ENCODE measurements at places on chromosomes 13 and 19. TPM values are rescaled to one million over a fixed set of nuclear protein-coding genes. Genes with fewer than 3 reads are reported as not detected.
A peak's percentile ranks its signal among the peaks of the same experiment; 100 is the strongest.

- no peak overlapping the region for H3K27ac ChIP-seq
- H3K4me3 ChIP-seq = no peak overlapping the region
- no peak for DNase-seq
- peaks cover 3% of the 10 kb centered on the region for H3K36me3 ChIP-seq
Observed at GRCh38 chr19:18489627-18490184, 32.2 kb downstream of the ELL start.

DNA sequence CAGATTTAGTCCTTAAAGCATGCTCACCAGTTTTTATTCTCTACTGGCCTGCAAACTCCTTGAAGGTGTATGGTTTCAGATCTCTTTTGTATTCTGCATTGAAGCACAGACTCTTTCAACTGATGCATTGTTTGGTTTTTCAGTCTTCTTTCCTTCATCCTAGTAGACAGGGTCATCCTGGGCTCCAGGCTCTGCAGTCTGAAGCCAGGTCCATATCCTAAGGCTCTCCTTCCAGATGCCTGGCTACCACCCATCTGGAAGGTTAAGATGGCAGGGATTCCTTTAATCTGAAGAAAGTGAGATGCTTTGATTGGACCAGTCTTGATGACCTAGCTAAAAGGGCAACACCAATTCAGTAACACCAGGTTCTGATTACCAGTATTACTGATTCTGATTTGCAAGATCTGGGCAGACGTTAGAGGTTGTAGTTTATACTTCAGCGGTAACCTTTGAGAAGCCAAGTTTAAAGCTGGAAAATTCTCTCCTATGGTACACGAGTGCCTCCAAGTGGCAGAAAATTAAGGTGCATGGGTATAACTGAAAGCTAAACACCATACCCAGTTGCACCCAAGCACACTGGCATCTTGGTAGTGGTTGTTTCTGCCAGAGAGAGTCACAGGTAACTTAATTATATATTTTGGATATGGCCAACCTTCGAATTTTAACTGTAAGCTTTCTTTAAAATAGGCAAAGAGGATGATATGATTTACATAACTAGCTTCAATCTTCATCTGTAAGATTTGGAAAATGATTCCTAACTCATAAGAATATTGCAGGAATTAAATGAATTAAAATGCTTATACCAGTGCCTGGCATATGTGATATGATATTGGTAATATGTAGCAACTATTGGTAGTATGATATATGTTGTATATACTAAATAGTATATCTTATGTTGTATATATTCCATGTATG lies 1651.9 kb upstream of the MIR17HG start:
- 0 out of 3 replicates have a peak, but pooled peaks cover 1% of the 10 kb centered on the region for H3K36me3 ChIP-seq
- peak; percentile 46 for DNase-seq
- no peak overlapping the region for H3K4me3 ChIP-seq

- peaks cover 6% of the 10 kb centered on the region for H3K4me1 ChIP-seq
- H3K27ac ChIP-seq = no peak overlapping the region
- H3K36me3 ChIP-seq = peaks cover 20% of the 10 kb centered on the region
- no peak overlapping the region for H3K4me3 ChIP-seq
- no peak for DNase-seq
Observed at GRCh38 chr19:40629346-40629745, 28.2 kb downstream of the LTBP4 start.

DNA sequence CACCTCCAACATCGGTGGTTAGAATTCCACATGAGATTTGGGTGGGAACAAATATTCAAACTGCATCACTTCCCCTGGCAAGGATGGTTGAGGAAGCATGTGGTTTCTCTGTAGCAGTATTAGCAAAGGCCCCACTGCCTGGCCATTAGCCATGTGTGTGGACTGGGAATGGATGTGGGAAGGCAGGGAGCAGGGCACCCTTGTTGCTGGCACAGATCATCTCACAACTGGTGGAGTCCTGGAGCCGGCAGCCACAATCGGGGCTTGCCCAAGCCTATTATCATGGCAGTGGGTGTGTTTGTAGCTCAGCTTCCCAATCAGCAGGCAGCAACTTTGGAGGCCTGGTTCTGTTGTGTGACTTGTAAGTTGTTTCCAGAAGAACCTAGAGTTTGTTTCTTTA lies 391.9 kb downstream of the DLEU7 start:
- no peak overlapping the region for H3K27ac ChIP-seq
- H3K4me1 ChIP-seq = peaks cover 9% of the 10 kb centered on the region
- no peak overlapping the region for H3K4me3 ChIP-seq

- H3K4me3 ChIP-seq = peak overlapping the region; percentile 81
- peak overlapping the region; percentile 84 for H3K27ac ChIP-seq
- peak; percentile 88 for DNase-seq
- H3K4me1 ChIP-seq = peaks cover 7% of the 10 kb centered on the region
- no peaks in the 10 kb centered on the region for H3K27me3 ChIP-seq
- H3K36me3 ChIP-seq = no peaks in the 10 kb centered on the region
Observed at GRCh38 chr19:13163609-13164342, 13.6 kb downstream of the IER2 start.

DNA sequence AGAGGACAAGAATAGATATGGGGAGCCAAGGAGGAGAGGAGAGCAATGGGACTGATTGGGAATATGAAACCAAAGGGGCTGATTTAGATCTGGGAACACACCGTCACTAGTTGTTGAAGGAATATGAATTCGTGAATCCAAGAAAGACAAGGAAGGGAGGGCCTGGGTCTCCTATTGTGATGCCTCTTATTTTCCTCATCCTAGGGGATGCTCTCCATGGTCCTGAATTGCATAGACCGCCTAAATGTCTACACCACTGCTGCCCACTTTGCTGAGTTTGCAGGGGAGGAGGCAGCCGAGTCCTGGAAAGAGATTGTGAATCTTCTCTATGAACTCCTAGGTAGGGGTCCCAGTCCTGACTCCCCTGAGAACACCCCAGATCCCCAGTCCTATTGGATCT lies 21.5 kb downstream of the RYR1 start:
- H3K36me3 ChIP-seq = peaks cover 65% of the 10 kb centered on the region
- no peaks in the 10 kb centered on the region for H3K4me1 ChIP-seq
- H3K27ac ChIP-seq = no peak overlapping the region
- no peak for DNase-seq
- H3K4me3 ChIP-seq = no peak overlapping the region

- H3K4me3 ChIP-seq = peak within 1 kb of the TSS; percentile 97
- DNase-seq = peak; percentile 96
- H3K36me3 ChIP-seq = peaks cover 29% of the 10 kb centered on the region
Observed at GRCh38 chr19:57830071-57830602, at the start of gene ZNF587B. Gene ZNF587B, plus strand, starts transcription at chr19:57830299. Its CDS starts 230 bp downstream, at chr19:57830529.

GRCh38 chr19:13181747-13182388 lies 31.7 kb downstream of the IER2 start:
- H3K4me1 ChIP-seq = no peaks in the 10 kb centered on the region
- H3K27me3 ChIP-seq = no peaks in the 10 kb centered on the region
- H3K36me3 ChIP-seq = no peaks in the 10 kb centered on the region
- no peak overlapping the region for H3K27ac ChIP-seq
- DNase-seq = no peak

GRCh38 chr13:90979059-90979458 lies 368.4 kb upstream of the MIR17HG start:
- H3K27ac ChIP-seq = no peak overlapping the region
- H3K27me3 ChIP-seq = no peaks in the 10 kb centered on the region
- H3K4me1 ChIP-seq = peaks cover 2% of the 10 kb centered on the region
- no peak for DNase-seq

DNA sequence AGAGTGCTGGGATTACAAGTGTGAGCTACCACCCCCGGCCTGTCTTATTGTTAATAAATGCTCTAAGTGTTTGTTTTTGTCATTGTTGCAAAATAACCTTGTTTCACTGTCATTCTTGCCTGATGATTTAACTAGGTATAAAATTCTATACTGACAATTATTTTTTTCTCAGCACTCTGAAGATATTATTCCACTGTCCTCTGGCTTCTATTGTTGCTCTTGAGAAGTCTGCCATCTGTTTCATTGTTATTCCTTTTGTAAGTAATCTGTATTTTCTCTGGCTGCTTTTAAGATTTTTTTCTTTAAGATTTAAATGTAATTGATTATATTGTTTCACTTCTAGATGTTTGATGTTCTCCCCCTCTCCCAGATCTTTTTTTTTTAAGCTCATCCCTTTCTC lies 17.6 kb downstream of the ZNF420 start:
- H3K4me3 ChIP-seq = no peak overlapping the region
- no peak overlapping the region for H3K27ac ChIP-seq
- no peaks in the 10 kb centered on the region for H3K4me1 ChIP-seq

DNA sequence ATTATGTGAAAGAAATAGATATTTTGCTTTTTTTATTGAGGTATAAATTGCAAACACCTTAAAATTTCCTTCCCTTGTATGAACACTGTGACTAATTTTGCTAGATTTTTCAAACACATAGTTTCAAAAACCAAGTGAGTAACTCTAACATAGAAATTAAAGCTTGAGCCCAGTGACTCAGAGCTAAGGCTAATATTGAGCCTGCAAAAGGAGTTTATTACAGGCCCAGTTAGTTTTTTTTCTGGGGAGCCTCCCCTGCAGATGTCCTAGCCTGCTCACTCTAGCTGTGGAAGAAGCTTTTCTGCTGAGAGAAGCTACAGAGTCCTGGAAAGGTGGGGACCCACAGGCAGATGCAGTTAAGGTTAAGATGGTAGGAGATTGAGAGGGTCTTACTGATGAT lies 3.4 kb downstream of the ZNF430 start:
- DNase-seq = no peak
- H3K27me3 ChIP-seq = no peaks in the 10 kb centered on the region
- H3K36me3 ChIP-seq = peaks cover 63% of the 10 kb centered on the region
- H3K4me3 ChIP-seq = no peak overlapping the region
- no peaks in the 10 kb centered on the region for H3K4me1 ChIP-seq

DNA sequence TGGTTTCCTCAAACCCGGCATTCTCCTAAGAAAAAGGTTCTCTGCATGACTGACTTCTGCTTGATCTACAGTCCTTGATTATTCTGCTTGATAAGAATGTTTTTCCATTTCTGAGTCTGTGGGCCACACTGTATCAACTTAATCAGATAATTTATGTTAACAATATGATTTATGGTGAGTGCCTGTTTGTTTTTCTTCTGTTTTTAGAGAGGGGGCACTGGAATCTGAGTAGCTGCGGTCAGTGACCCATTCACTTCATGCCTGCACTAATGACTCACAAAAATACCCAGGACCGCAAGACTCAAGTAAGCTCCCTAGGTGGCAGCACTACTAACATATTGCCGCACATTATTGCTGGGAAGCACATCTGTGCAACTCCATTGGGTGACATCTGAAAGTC lies 542.3 kb upstream of the ATXN8OS start:
- peaks cover 6% of the 10 kb centered on the region for H3K36me3 ChIP-seq
- no peak overlapping the region for H3K4me3 ChIP-seq
- peak; percentile 64 for DNase-seq
- no peaks in the 10 kb centered on the region for H3K4me1 ChIP-seq
- no peak overlapping the region for H3K27ac ChIP-seq
- no peaks in the 10 kb centered on the region for H3K27me3 ChIP-seq

DNA sequence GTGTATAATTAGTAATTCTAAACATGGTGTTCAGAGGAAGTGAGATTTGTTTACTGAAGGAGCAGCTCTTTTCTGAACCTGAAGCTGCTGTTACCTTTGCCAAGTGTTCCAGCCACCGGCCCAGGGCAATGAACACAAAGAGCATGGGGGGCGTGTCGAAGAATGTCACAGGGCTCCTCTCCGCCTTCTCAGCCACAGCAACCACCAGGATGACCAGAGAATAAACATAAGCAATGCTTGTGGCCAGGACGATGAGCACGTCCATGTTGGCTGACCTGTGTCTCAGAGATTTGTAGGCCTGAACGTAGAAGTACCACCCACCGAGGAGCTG lies 53.1 kb downstream of the ATP7B start:
- no peaks in the 10 kb centered on the region for H3K4me1 ChIP-seq
- no peak overlapping the region for H3K4me3 ChIP-seq
- no peaks in the 10 kb centered on the region for H3K36me3 ChIP-seq
- H3K27ac ChIP-seq = no peak overlapping the region
- no peak for DNase-seq
- H3K27me3 ChIP-seq = no peaks in the 10 kb centered on the region

DNA sequence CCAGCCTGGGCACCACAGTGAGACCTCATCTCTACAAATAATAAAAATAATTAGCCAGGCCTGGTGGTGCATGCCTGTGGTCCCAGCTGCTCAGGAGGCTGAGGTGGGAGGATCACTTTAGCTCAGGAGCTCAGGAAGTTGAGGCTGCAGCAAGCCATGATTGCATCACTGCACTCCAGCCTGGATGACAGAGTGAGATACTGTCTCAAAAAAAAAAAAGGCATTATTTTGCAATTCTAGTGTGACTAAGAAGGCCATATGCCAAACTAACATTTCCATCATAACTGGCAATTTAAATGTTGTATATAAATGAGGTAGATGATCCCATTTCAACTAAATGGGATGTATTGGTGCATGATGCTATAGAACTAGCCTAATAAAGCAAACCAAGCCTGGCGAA lies 632.8 kb upstream of the KLF12 start:
- no peaks in the 10 kb centered on the region for H3K4me1 ChIP-seq
- no peak overlapping the region for H3K4me3 ChIP-seq
- H3K27ac ChIP-seq = no peak overlapping the region
- DNase-seq = no peak
- H3K27me3 ChIP-seq = no peaks in the 10 kb centered on the region

- no peaks in the 10 kb centered on the region for H3K36me3 ChIP-seq
- DNase-seq = no peak
- H3K4me1 ChIP-seq = no peaks in the 10 kb centered on the region
- H3K27ac ChIP-seq = no peak overlapping the region
- no peaks in the 10 kb centered on the region for H3K27me3 ChIP-seq
- no peak overlapping the region for H3K4me3 ChIP-seq
Observed at GRCh38 chr13:75931116-75931515, 295.0 kb downstream of the LMO7 start.

- H3K4me3 ChIP-seq = no peak overlapping the region
- no peaks in the 10 kb centered on the region for H3K36me3 ChIP-seq
- H3K27me3 ChIP-seq = no peaks in the 10 kb centered on the region
- no peak overlapping the region for H3K27ac ChIP-seq
- H3K4me1 ChIP-seq = no peaks in the 10 kb centered on the region
Observed at GRCh38 chr13:39875111-39875987, 219.9 kb downstream of the COG6 start.

Gene ZNF729
- total RNA-seq = not detected

Gene CLPTM1
- total RNA-seq = 83.9 TPM

Gene OR4F17
- total RNA-seq = not detected

Gene DIRAS1
- total RNA-seq = 9.7 TPM

Gene PROZ
- not detected for total RNA-seq

Gene WASF3
- 22.2 TPM for total RNA-seq

Gene CGB2
- 0.77 TPM for total RNA-seq

Gene OR7D2
- 0.48 TPM for total RNA-seq

Gene PRR22
- 8.1 TPM for total RNA-seq

Gene C2CD4C
- 14.6 TPM for total RNA-seq

Gene IGFL2
- total RNA-seq = not detected

All from H9 (cell line).